Endothelial cell of coronary artery (primary cell): ENCODE measurements at places on chromosomes 12 and 14. TPM values are rescaled to one million over a fixed set of nuclear protein-coding genes. Genes with fewer than 3 reads are reported as not detected.

The PTGER2 gene
- total RNA-seq: 1.4 TPM in 1 of 2 replicates, not detected in the other

The INF2 gene
- 39.3 and 65.7 TPM in 2 replicates for total RNA-seq

The CDCA3 gene
- total RNA-seq: 5.0 and 14.8 TPM in 2 replicates

The NEDD8 gene
- 235 and 253 TPM in 2 replicates for total RNA-seq

The AVPR1A gene
- total RNA-seq: not detected in 2 replicates

The GPRC5D gene
- not detected in 2 replicates for total RNA-seq

The CCER1 gene
- total RNA-seq: not detected in 2 replicates

The RHOJ gene
- total RNA-seq: 96.6 and 112 TPM in 2 replicates

The CCDC196 gene
- total RNA-seq: not detected in 2 replicates

The HOXC12 gene
- total RNA-seq: not detected in 2 replicates

The HOXC4 gene
- total RNA-seq: not detected in 2 replicates

The IQSEC3 gene
- total RNA-seq: not detected in 2 replicates

The ADCY4 gene
- total RNA-seq: 37.2 and 43.1 TPM in 2 replicates

The TAPBPL gene
- total RNA-seq: 3.8 and 8.1 TPM in 2 replicates

The SRRM4 gene
- not detected in 2 replicates for total RNA-seq

The CYP46A1 gene
- 0.09 TPM in 2 replicates for total RNA-seq

The OTOGL gene
- total RNA-seq: 1.4 and 1.9 TPM in 2 replicates

The PKP2 gene
- 5.9 and 14.1 TPM in 2 replicates for total RNA-seq

The SLC39A2 gene
- not detected in 2 replicates for total RNA-seq

The FGFR1OP2 gene
- total RNA-seq: 65.3 and 92.6 TPM in 2 replicates

The GPR162 gene
- 6.4 and 10.2 TPM in 2 replicates for total RNA-seq
